ENCODE measurements at places on chromosomes 5 and 9.

- DNase-seq, result no peak
These were observed 175.3 kb downstream of the HMHB1 start for GRCh38 chr5:143987264-143987663.

DNA sequence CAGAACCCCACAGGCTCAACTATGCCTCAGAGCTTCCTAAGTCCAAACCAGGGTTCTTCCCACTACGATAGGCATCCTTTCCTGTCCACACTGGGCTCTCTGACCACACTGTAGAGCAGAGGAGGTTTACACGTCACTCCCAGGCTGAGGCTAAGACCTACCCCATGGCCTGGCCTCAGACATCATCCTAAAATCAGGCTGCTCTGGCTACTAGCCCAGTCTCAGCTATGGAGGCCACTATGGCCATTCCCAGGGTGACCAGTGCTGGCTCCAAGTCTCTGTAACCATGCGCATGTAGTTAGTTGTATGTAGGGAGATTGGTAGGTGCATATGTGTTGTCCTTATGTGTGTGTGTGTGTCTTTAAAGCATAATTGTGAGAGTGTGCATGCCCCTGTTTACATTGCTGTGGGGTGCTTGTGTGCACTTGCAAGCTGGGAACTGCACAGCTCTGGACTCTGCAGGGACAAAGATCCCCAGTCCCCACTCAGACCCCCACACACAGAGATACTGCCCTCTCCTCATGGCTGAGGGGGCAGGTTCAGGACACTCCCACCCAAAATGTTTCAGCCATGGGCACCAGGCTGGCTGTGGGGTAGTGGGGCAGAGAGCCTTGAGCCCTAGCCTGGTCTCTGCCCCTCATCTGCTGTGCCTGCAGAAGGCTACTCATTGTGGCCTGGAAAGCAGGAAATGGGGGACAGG, 12.3 kb downstream of the PDLIM4 start:
- DNase-seq, result no peak

DNA sequence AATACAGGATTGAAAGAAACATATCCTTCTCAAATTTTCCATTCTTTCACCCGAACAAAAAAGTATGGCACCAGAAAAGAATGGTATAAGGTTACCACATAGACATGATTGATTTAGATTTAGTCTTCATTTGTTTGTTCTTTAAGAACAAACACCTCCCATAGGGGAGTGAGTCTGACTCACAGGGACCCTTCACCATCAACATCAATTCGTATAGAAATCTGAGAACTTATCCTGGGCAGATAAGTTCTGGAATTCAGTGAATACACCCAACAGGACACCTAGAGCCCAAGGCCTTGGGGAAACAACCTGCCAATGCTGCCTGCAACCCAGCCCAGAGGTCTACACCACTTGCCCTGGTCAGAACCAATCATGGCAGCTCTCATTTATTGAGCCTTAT, 46.2 kb downstream of the LHFPL2 start:
- DNase-seq, result no peak

DNA sequence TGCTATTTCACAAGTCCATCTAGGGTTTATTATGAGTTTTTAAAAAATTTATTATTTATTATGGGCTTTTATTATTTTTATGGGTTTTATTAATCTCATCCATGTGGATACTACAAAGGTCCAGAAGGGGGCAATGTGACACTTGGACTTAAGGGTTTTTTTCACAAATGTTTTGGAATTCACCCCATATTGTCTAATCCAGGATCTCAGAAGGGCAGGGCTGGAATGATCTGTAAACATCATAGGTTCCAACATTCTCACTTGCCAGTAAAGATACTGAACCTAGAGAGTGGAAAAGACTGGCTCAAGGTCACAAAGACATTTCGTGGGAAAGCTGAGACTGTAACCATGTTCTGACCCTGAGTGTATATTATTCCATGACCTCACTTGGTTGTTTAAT, 35.6 kb downstream of the NIM1K start:
- DNase-seq, result peak; percentile 21

DNA sequence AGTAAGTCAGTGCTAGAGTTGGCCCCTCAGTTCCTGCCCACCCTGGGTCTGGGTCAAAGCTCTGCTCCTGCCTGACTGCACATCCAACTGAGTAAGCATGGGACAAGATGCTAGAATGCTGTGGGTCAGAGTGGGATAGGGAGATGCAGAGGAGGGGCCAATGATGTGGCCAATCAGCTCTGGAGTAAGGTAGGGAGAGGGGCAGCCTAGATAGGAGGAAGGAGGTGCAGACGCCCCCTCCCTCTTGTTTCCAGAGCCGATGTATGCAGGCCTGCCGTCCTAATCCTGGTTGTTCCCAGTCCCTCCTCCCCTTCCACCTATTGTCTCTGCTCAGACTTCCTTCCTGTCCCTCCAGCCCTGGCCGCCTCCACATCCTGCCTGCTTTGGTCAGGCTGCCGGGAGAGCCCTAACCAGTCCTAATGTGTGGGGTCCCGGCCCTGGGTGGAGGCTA, 1.3 kb downstream of the ARAP3 start:
- DNase-seq, result no peak

GRCh38 chr5:64629841-64630240, 60.5 kb upstream of the SHISAL2B start:
- no peak for DNase-seq

GRCh38 chr9:95268681-95269080, 48.8 kb downstream of the FANCC start:
- DNase-seq, result no peak

GRCh38 chr5:82349652-82350051, 71.5 kb upstream of the RPS23 start:
- no peak for DNase-seq

DNA sequence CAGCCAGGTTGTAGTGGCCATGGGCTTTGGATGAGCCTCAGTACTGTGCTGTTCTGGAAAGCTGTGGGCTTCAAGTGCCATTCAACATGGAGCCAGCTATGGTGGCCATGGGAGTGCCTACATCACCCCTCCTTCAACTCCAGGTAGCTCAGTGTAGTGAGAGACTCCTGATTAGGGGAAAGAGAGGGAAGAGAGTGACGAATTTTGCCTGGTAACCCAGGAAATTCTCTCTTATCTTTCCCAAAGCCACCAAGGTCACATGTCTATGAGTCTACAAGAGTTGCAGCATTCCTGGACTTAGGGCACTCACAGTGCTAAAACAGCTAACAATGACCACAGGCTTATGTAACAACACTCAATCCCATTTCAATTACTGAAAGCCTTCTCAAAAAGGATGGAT, 81.7 kb upstream of the SPTLC1 start:
- no peak for DNase-seq

DNA sequence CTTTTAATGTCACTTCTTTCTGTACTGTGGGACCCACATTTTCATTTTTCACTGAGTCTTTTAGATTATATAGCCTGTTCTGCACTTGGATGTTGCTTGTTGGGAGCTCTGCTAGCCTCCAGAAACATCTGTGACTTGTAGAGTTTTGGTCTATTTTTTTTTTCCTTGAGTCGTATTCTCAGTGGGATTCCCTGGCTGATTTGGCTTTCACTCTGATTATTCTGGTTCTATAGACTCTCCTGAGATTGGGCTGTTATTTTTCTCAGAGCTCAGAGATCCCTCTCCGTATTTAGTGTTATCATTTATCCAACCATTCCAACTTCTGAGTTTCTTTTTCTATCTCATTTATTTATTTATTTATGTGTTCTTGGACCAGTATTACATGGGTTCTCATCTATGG, 339.3 kb downstream of the FAM170A start:
- DNase-seq, result no peak

- no peak for DNase-seq
These were observed 80.4 kb downstream of the KDM4C start for GRCh38 chr9:6838158-6838557.

DNA sequence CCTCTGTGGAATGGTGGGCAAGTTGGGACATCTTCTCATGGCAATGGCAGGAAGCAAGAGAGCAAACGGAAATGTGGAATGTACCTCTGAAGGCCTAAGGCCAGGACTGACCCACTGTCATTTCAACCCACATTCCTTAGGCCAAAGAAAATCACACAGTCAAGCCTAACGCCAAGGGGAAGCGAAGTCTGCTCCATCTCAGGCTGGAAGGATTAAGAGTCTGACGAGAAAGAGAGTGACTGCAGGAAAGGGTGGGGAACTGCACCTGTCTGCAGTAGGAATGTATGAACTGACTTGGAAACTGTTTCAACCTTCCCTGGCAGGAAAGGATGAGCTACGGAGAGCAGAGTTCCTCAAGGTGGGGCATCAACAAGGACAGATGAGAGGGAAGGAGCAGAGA, 90.2 kb upstream of the TAS2R1 start:
- DNase-seq, result no peak

DNA sequence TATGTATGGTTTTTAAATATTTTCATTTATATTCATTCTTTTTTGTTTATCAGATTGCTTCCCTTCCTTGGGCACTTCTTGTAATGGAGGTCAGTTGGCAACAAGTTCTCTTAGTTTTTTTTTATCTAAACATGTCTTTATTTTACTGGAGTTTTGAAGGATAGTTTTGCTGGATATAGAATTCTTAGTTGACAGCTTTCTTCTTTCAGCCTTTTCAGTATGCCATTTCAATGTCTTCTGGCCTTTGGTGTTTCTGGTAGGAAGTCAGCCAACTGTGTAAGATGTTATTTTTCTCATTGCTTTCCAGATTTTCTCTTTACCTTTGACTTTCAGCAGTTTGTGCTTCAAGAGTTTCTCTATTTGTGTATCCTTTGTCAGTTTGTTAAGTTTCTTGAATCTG, 14.2 kb downstream of the SLC12A2 start:
- no peak for DNase-seq

- DNase-seq, result no peak
These were observed 49.7 kb upstream of the NCS1 start for GRCh38 chr9:130122456-130122855.

DNA sequence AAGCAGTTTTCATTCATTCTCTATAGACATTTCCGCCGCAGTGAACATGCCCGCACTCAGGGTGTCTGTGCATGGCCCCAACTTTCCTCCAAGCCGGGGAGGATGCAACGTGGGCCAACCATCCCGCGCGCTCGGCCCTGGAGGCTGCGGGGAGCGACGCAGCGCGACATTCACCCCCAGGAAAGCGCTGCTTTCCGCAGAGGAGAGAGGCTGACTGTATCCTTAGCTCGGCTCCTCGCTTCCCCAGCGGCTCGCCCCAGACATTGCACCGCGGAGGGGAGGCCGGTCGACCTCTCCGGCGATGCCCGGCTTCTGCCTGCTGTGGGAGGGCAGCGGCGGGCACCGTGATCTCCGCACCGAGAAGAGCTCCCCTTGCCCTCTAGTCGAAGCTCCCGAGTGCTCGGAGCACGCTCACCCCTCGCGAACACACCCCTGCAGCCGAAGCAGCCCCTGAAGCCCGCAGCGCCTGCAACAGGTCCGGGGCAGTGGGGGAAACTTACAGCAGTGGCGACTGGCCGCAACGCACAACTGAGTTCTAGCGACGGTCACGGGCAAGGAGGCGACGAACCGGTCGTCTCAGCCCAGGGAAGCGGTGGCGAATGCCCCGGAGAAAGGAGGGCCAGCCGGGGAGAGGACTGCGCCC, 600 bp downstream of the ENC1 start:
- DNase-seq, result no peak

- DNase-seq, result no peak
These were observed 34.3 kb downstream of the ROR2 start for GRCh38 chr9:91915524-91916263.

- DNase-seq, result no peak
These were observed 140.9 kb upstream of the DMRT1 start for GRCh38 chr9:700365-701282.

DNA sequence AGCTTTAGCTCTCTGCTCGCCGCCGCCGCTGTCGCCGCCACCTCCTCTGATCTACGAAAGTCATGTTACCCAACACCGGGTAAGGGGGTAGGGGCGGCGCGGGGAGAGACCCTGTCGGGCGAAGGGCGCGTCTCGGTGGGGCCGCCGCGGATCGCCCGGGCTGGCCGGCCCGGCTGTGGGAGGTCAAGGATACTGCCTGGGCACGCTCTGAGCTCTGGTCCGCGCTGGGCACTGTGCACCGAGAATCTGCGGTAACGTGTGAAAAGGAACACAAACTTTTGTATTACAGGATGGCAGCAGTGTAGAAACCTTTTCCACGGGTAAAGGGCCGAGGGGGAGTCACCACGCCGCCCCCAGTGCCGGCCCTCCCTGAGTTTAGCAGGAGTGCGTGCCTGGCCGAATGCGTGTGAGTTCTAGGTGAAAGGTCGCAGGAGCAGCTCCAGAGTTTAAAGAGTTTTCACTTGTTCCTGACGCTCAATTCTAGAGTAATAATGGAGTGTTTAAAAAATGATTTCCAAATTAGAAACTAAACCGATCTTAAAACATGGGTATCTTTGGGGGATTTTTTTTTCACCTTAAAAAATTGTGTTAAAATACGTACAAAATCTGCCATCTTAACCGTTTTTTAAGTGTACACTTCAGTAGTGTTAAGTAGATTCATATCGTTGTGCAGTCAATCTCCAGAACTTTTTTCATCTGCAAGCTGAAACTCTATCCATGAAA, at the start of gene HSDL2:
Gene HSDL2 (plus strand): TSS at position 7 of the 723 bp plus-strand sequence. CDS start 56 bp downstream, at position 63.
- no peak for DNase-seq

- DNase-seq, result no peak
These were observed 37.1 kb upstream of the FAM169A start for GRCh38 chr5:74903165-74903787.

GRCh38 chr9:1156794-1157550, 106.8 kb downstream of the DMRT2 start:
- DNase-seq, result no peak

GRCh38 chr5:56282951-56283350, 49.8 kb upstream of the ANKRD55 start:
- DNase-seq, result no peak

- DNase-seq, result no peak
These were observed 58.1 kb downstream of the BASP1 start for GRCh38 chr5:17275289-17276158.

DNA sequence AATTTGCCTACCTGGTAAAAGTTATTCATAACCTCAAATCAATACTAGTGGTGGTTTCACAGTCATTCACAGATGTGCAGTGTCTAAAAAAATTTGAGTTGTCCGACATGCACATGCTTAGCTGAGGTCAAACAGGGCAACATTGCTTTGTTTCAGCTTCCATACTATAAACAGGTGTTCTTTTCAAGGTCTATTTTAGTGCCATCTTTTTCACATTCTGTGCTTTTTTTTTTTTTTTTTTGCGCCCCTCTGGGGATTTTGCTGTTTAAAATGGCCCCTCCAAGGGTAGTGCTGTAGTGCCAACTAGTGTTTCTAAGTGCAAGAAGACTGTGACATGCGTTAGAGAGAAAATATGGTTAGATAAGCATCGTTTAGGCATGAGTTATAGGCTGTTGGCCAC, 14.5 kb downstream of the PHAX start:
- DNase-seq, result no peak

DNA sequence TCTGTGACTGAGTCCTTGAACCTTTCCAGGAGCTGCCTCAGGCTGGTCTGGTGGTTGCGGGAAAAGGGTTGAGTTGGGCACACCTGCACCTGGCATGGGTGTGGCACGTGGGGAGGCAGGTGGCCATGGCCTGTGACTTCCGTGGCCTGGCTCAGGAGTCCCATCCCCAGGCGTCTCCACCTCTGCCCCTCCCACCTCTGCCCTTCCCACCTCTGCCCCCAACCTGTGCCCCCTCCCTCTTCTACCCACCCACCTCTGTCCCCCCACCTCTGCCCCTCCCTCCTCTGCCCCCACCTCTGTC, 1.9 kb upstream of the QRFP start:
- no peak for DNase-seq

GRCh38 chr9:76759732-76760131, 4.5 kb upstream of the PCA3 start:
- no peak for DNase-seq

- no peak for DNase-seq
These were observed 175.6 kb downstream of the SPATA31D1 start for GRCh38 chr9:82164159-82164558.

GRCh38 chr5:66701244-66701643, 105.1 kb downstream of the MAST4 start:
- DNase-seq, result no peak

Measured in AG04450 (cell line).